H1 (cell line): ENCODE measurements at places on chromosomes 6 and 20.

DNA sequence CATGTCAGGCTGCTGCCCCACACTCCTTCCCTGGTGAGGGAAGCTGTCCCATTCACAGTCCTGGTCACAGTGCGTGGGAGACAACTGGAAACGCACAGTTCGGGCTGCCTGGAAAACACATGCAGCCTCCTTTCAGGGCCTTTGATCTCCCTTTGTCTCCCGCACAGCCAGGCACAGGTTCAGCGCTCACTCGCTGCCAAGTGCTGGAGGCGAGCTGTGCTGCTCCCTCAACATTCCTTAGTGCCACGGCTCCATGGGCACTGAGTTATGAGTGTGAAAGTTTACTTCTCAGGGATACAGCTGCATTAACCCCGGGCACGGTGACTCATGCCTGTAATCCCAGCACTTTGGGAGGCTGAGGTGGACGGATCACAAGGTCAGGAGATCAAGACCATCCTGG is 9.1 kb downstream of the YTHDF1 start:
- DNase-seq: no peak

- DNase-seq: no peak
Observed at GRCh38 chr6:137734005-137734874, 132.8 kb upstream of the TNFAIP3 start.

DNA sequence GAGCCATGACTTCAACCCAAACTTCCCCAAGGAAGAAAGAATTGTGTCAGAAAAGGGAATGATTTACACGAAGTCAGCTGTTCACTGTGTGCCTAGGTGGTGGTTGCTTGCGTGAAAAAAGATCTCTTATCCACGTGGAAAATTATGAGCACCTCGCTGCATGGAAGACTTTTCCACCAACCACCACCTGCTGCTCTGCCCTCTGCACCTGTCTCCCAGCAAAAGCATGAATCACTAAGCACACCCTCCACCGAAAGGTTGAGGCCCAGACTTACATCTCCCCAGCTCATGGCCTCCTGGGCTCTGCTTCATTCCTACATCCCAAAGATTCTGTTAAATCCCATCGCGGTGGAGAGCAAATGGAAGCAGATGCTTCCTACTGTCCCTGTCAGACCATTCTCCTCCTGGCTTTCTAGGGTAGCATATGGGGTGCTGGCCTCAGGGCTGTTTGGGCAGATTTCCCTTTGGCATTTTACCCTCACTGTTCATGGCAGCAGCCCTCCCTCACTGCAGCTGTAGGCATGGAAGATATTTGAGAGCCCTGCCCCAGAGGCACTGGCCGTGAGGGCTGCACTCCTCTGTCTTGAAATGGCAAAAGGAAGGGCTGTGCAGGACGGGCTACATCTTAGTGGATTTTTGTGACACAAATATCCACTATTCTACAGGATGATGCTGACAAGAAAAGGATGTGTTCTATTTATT is 37.6 kb upstream of the CST5 start:
- DNase-seq: no peak

GRCh38 chr20:10631126-10631525 is 42.7 kb downstream of the JAG1 start:
- DNase-seq: no peak

DNA sequence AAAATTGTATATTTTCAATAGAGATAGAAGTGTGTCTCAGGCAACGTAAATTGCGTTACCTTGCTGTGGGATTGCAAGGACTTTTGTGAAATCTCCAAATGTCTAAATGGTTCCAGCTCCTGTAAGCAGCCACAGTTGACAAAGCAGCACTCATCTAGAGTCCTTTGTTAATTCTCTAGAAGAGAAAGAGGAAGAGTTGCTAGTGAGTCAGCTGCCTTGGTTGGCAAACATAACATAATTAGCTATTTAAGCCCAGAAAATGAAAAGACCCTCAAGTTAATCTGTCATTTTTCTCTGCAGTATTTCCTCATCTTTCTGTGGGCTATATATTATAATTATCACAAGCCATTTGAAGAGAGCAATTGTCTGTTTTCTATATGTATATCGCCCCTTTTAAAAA is 66.4 kb upstream of the FABP7 start:
- no peak for DNase-seq

- DNase-seq: no peak
Observed at GRCh38 chr6:139468178-139468819, 93.9 kb upstream of the CITED2 start.

GRCh38 chr20:61133611-61134010 is 118.5 kb upstream of the CDH4 start:
- no peak for DNase-seq

- no peak for DNase-seq
Observed at GRCh38 chr6:37966801-37967200, 147.3 kb downstream of the ZFAND3 start.

- no peak for DNase-seq
Observed at GRCh38 chr6:155064303-155064702, 69.2 kb downstream of the TIAM2 start.

DNA sequence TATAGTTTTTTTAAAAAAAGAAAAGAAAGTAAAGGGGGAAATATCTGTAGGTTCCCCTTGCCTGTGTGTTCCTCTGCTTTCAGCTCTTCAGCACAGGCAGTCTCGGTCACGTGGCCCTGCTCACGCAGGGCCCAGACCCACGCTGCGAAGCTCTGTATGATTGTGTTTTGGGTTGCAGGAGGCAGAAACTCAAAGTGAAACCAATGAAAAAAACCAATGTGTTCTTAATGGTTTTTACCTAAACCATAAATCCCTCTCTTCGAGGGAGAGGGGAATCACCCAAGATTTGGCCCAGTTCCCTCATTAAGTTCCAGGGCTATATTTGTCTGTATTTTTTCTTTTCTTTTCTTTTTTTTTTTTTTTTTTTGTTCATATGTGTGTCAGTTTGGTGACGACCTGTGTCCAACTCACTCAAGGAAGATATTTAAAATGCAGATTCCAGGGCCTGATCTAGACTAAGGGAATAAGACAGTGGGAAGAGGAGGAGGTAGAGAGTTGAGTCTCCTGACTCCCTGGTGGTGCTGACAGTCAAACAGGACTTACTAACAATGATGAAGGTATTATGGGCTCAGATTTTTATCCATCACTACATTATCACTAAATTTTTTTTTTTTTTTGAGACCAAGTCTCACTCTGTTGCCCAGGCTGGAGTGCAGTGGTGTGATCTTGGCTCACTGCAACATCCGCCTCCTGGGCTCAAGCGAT is 33.8 kb upstream of the RREB1 start:
- no peak for DNase-seq
